Endothelial cell of umbilical vein (primary cell): ENCODE measurements at places on chromosomes 7 and 10.

DNA sequence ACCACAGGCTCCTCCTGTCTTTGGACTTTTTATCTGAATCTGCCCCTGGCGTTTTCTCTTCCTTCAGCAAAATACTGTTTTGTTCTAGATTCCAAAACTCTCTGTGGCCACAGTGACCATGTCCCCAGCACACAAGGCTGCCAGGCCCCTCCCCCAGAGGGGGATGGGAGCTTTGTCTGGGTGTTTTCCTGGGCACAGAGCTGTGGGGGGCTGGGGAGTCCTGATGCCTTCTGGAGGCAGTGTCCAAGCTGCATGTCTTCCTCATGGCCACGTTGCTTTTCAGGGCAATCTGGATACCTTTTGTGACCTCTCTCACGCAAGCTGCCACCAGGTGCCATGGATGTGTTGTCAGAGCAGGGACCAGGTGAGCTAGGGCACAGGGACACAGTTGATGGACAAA is 26.2 kb downstream of the ANTXRL start:
- DNase-seq = no peak

- DNase-seq = no peak
Observed at GRCh38 chr10:21628023-21628422, 94.0 kb downstream of the MLLT10 start.

- DNase-seq = peak; percentile 3
Observed at GRCh38 chr7:52197221-52197620, 838.2 kb upstream of the POM121L12 start.

- no peak for DNase-seq
Observed at GRCh38 chr7:7228967-7229366, 46.6 kb downstream of the C1GALT1 start.

DNA sequence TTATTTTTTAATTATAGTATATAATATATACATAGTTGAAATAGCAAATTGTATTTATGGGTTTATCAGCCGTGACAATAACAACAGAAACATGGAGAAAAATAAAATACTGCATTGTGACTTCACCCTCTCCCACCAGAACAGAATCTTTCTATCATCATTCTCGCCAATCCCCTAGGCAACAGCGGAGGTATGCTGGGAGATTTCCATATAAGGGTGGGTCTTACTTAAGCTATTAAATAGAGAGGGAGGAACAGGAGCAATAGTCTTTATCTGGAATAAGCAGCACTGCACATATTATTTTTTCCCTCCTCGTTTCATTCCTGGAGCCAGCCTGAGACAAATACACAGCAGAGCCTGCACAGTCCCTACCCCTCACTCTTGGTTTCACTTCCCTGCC is 1214.9 kb downstream of the XPNPEP1 start:
- DNase-seq = no peak

GRCh38 chr10:1230138-1230537 is 174.0 kb downstream of the WDR37 start:
- no peak for DNase-seq

DNA sequence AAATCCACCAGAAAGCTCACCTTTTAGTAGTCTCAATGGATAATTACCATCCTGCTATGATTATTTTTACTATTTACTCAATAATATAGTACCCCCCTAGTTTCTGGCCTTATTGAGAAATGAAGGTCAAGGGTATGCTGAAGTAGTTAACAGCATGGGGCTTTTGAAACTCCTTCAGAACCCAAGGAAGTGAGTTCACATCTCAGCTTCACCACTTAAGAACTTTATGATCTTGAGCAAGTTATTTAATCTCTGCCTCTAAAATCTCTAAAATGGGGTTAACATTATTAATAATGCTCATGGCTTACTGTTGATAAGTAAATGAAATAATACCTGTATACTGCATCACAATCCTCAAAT is 5.8 kb downstream of the MTPN start:
- no peak for DNase-seq

DNA sequence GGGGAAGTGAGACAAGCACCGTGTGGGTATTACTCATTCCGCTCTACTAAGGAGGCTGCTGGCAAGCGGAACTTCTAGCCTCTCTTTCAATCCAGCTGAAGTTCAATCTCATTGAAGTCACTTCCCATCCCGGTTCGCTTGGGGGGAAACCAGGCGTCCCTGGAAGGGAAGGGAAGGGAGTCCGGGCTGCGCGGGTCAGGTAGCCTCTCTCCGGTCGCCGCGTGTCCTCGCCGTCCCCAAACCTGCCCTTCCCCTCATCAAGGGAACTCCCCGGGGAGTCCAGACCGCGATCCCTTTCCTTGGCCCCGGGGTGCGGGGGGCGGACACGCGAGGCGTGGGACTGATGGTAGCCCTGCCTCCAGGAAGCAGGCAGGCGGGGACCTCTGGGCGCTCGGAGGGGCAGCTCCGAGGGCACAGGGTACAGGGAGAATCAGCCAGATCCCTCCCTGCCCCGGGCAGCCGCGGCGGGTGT is 598 bp upstream of the ZEB1 start:
- no peak for DNase-seq

DNA sequence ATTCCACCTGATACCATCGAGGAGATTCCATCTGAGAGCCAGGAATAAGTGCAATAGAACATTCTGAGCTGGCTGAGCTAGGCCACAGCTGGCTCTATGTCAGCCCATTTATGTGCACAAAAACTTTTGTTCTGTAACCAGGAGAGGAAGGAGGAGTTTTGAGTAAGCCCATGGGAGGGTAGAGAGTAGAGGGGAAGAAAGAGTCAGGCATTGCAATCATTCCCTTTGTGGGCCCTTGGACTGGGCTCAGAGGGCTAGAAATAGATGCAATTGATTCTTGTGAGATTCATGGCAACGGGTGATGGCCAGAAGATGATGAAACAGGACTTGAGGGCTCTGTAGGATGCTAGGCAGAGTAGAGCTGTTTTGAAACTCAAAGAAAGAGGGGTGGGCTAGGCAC is 104.6 kb upstream of the KIF5B start:
- no peak for DNase-seq

DNA sequence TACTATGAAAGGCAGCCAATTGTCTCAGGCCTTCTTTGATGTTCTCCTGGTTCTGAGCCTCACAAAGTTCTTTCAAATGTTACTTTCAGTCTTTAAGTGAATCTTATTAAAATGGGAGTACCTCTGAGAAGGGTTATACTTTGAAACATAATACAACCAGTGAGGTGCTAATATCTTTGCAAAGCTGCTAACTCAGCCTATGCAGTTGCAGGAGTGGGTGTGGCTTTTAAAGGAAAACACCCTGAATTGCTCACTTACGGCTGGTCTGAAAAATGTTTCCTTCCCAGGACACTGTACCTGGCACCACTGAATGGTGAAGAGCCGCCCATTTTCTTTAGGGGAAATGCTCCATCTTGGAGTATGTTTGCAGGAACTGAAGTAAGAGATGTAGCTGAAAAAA is 130.9 kb downstream of the CHN2 start:
- DNase-seq = no peak

- no peak for DNase-seq
Observed at GRCh38 chr7:44061645-44062179, 3.7 kb downstream of the PGAM2 start.

DNA sequence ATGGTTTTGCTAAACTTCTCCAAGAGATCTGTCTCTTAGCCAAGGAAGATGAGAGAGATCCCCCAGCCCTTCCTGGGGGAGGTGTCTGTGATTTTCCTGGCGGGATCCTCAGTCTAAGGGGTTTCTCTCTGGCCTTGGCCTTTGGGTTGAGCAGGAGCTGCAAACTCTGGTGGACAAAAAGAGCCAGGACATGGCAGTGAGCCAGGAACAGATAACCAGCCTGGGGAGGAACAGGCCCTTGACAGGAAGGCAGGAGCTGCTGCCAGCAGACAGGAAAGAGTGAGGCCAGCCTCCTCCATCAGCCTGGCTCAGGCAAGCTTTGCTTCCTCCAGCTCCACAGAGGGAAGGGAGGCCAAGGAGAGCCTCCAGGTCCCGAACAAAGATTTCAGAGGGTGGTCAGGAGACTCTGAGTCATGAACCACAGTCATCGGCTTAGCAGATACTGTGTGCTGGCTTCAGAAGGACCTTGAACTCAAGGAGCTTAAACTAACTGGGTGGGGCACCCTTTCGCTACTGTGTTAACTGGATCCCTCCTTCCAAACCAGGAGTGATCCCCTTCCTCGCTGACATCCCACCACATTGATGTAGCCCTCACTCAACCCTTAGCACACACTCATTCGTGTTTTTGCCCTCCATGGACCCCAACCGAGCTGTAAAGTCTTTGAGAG is 34.7 kb downstream of the DDIT4 start:
- peak; percentile 74 for DNase-seq

DNA sequence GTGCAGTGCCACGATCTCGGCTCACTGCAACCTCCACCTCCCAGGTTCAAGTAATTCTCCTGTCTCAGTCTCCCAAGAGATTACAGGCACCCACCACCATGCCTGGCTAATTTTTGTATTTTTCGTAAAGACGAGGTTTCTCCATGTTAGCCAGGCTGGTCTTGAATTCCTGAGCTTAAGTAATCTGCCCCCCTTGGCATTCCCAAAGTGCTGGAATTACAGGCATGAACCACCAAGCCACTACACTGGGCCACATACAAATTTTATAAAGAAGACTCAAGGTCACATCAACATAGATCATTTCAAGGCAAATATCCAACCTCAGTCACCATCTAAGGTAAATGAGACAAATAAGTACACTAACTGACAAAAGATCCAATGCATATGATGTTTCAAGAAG is 32.1 kb downstream of the IGF2BP3 start:
- DNase-seq = no peak

DNA sequence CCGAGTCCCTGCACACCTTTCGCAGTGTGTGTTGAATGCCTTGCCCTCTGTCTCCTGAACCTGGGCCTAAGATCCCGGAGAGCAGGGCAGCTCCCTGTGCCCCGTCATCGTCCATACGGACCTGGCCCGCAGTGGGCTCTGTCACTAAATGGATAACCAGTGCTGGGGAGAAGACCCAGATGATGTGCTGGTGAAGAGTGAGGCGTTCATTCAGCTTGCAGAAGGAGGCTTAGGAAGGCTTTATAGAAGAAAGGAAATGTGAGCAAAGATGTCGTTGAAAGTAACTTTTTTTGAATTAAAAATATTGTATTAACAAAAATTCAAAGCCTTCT is 34.4 kb downstream of the PFKFB3 start:
- DNase-seq = no peak

- no peak for DNase-seq
Observed at GRCh38 chr10:2992401-2993198, 74.7 kb upstream of the PFKP start.

GRCh38 chr7:96501318-96501717 is 179.4 kb upstream of the SLC25A13 start:
- DNase-seq = no peak

DNA sequence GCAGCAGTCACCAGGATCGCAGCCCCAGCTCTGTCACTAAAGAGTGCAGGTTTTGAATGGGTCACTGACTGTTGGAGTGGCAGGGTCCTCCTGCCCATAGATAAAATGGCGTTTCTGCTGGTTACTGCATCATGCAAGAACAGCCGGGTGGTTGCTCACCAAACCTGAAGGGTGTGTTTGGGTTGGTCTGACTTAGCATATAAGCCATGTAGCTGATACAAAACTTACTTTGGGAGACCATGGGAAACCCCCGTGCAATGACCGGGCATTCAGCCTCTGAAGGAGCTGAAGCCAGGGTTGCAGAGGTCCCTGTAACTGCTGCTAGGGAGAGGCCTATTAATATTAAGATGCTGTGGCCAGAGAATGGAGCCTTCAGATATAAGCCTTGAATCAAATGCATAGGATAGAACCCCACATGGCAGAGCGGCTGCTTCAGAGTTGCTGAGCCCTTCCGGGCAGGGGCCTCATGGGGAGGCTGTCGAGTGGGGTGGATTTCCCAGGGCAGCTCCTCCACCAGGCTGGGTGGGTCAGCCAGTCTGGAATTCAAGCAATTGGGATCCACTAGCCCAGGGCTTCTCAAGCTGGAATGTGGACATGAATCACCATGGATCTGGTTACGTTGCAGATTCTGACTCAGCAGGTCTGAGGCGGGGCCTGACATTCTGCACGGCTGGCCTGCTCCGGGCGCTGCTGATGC is 70.9 kb upstream of the CTBP2 start:
- DNase-seq = no peak

DNA sequence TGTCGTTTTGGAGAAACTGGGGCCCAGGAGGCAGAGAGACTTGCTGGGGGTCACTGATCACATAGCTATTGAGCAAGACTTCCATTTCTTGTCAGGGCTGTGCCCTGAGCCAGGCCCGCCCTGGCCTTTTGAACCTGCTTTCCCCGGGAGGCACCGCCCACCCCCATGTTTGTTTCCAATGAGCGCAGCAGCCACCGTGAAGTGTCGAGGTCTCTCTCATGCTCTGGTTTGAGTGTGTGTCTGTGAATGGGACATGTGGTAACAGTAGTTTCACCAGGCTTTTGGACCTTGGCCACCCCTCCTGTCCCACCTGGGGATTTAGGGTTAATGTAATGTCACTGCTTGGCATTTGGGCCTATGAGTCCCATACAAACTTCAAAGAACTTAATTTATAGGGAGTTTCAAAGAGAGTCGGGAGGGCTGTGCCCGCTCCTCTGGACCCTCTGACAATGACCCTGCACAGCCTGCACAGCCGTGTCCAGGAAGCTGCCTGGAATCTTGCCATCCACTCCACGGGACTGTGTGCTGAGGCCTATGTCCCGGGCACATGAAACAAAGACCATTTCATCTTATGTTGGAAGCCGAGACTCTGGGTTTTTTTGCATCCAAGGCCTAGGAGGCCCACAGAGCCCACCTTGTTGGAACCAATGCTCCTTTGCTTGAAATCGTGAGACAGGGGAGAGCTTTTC is 6.3 kb downstream of the PRF1 start:
- DNase-seq = no peak

DNA sequence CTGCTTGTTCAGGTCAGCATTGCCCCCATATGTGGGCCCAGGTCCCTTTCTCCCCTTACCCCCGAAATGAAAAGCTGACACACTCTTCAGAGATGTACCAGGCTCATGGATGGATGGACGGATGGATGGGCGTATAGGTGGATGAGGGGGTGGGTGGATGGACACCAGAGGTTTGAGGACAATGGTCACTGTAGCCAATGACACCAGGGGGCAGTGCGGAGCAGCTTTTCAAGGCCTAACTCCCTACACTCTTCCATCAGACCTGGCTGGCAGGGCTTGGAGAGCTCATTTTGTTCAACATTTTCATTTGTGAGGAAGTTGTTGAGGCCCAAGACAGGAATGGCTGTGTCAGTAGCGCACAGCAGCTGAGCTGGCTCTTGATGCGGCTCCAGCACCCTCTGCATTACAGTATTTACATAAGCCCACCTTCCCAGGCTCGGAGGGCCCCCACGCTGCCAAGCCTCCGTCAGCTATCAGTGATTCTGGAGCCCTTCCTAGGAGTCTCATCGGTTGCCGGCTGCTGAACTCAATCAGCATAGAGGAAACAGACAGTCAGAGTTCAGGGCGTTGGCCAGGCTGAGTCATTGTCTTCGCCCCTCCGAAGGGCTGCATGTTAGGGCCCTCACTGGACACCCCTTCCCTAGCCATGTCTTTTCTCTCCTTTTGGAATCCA is 11.6 kb upstream of the FFAR4 start:
- peak; percentile 74 for DNase-seq

DNA sequence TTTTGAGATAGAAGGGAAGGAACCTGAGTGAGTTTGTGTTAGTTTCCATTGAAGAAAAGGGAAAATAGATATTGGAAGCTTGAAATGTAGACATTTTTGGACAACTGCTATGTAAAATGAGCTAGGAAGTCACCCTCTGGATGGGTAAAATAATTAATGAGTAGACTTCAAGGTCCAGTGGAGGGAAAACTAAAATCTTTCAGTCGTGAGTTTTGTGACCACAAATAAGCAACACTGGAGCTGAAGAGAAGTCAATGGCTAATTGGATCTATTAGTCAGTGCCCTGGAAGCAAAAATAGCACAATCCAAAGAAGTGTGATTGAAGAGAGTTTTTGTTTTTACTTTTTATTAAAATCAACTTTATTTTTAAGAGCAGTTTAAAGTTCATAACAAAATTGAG is 123.4 kb downstream of the MYO3A start:
- DNase-seq = no peak

- DNase-seq = no peak
Observed at GRCh38 chr10:91556691-91557566, 75.9 kb downstream of the PPP1R3C start.
